ENCODE measurements at places on chromosomes 6 and 20.

- DNase-seq: no peak
Observed at GRCh38 chr6:3228771-3229565, 1.5 kb upstream of the TUBB2B start.

GRCh38 chr6:34145161-34146020 lies 496 bp downstream of the GRM4 start:
- DNase-seq: peak; percentile 31

- no peak for DNase-seq
Observed at GRCh38 chr20:39916236-39916765, 772.7 kb downstream of the MAFB start.

GRCh38 chr6:134553936-134554335 lies 236.0 kb upstream of the SGK1 start:
- peak; percentile 76 for DNase-seq

GRCh38 chr6:79543886-79544285 lies 6.7 kb upstream of the LCA5 start:
- DNase-seq: no peak

DNA sequence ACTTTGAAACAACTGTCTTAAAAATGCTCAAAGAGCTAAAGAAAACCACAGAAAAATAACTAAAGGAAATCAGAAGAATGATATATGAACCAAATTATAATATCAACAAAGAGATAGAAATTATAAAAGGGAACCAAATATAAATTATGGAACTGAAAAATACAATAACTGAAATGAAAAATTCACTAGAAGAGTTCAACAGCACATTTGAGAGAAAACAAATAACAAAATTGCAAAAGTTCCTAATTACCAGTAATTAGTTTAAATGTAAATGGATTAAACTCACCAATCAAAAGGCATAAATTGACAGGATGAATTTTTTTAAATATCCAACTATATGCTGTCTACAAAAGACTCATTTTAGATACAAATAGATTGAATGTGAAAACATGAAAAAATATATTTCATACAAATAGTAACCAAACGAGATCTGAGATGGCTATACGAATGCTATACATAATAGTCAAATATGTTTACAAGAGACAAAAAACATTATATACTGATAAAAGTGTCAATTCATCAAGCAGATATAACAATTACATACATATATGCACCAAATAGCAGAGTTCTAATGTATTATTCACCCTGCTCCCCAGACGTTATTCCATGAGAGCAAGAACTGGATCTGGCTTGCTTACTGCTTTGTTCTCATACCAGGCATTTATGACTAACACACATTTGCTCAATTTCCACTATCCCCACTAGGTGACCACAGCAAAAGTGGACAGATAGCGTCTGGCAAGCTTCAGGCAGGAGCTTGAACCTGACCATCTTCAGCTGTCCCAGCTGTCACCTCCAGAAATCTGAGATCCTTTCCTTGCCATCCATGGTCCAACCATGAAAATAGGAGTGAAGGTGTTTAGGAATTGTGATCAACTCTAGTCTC lies 72.4 kb upstream of the SIRPA start:
- DNase-seq: peak; percentile 55

- DNase-seq: no peak
Observed at GRCh38 chr6:20364327-20364726, 37.4 kb upstream of the E2F3 start.

- peak; percentile 26 for DNase-seq
Observed at GRCh38 chr6:157194643-157195042, 128.7 kb downstream of the TMEM242 start.

- no peak for DNase-seq
Observed at GRCh38 chr6:168292826-168293225, 26.8 kb downstream of the DACT2 start.

GRCh38 chr6:148599967-148600426 lies 146.8 kb upstream of the UST start:
- no peak for DNase-seq

- no peak for DNase-seq
Observed at GRCh38 chr6:11430036-11430435, 107.5 kb upstream of the TMEM170B start.

- peak; percentile 66 for DNase-seq
Observed at GRCh38 chr20:25865715-25866656, 169.3 kb upstream of the ZNF337 start.

- peak; percentile 69 for DNase-seq
Observed at GRCh38 chr6:142898927-142899895, 45.8 kb downstream of the HIVEP2 start.

DNA sequence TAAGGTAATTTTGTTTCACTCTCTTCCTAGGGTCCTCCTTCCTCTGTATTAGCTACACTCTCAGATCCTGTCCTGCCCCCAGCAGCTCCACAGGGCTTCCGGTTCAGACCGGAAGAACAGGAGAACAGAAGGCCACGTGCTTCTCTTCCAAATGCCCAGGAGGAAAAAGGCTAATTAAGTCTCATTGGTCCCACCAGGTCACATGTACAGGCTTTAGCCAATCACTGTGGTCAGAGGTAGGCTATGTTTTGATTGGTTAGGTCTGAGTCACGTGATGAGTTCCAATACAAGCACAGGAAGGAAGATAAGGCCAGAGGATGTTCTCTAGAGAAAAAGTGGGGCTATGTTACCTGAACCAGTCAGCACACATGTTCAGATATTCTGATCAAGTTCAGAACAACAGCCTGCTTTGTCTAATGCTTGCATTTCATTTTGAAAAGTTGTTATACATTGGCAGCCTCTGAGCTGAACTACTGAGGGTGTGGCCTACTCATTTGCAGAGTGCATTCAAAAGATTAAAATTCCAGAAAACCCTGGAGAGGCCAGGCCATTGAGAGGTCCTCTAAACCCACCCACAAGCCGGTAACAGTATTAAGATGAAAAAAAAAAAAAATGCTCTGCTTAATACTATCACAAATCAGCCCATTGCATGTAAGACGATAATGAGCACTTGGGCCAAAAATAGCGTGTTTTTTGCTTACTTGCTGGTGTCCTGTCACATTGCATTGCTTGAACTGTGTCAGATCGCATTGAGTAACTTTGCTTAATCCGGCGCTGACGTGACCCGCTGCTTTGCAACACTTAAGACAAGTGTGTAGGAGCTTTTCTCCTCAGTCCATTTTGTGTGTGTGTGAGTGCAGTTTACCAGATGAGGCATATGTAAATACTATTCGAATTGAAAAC lies 170.3 kb downstream of the TSHZ2 start:
- DNase-seq: peak; percentile 28

DNA sequence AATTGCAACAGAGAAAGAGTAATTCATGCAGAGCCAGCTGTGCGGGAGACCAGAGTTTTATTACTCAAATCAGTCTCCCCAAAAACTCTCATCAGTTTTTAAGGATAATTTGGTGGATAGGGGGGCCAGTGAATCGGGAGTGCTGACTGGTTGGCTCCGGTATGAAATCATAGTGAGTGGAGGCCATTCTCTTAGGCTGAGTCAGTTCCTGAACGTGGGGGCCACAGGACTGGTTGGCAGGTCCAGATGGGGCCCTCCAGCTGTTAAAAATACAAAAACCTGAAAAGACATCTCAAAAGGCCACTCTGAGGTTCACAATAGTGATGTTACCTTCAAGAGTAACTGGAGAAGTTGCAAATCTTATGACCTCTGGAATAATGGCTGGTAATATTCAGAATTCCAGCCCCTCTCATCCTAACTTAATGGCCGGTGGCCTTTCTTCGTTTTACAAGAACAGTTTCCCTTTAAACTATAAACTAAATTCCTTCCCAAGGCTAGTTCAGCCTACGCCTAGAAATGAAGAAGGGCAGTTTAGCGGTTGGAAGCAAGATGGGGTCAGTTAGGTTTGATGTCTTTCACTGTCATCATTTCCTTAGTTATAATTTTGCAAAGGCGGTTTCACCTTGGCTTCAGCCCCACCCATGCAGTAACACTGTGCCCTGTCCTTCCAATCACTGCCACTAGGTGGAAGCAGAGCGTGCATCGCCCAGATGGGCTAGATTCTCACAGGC lies 6.8 kb upstream of the MICA start:
- DNase-seq: peak; percentile 79

- DNase-seq: no peak
Observed at GRCh38 chr6:98787961-98788360, 46.4 kb upstream of the POU3F2 start.

All from fibroblast of mammary gland (primary cell).